Activated T-helper 1 cell treated with anti-CD3 and anti-CD28 coated beads, Interleukin-2, amount 50 U/mL, for 16 hours (primary cell): ENCODE measurements at places on chromosomes 12 and 14.

GRCh38 chr12:48191096-48191495, 7.7 kb downstream of the CCDC184 start:
- DNase-seq, result no peak

DNA sequence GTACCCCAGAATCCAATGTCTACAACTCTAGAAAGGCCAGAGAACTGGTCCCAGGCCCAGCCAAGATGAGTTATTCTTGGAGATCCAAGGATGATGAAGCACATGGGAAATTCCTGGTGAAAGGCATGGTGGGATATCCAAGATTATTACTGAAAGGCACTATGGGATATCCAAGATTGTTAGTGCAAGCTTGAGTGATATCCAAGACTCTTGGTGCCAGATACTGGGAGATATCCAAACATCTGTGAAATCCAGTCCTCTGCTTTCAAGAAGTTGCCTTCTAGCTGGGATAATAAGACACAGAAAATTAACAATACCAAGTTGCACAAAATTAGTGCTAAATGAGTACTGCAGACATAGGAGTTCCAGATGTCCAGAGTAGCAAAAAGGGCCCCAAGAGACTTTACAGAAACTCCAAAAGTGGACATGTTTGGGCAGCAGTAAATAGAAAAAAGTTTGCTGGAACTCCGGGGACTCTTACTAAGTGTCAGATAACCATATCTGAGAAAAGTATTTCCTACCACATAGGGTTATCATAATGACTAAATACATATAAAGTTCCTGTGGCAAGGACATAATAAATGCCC, 34.6 kb downstream of the PHLDA1 start:
- no peak for DNase-seq

DNA sequence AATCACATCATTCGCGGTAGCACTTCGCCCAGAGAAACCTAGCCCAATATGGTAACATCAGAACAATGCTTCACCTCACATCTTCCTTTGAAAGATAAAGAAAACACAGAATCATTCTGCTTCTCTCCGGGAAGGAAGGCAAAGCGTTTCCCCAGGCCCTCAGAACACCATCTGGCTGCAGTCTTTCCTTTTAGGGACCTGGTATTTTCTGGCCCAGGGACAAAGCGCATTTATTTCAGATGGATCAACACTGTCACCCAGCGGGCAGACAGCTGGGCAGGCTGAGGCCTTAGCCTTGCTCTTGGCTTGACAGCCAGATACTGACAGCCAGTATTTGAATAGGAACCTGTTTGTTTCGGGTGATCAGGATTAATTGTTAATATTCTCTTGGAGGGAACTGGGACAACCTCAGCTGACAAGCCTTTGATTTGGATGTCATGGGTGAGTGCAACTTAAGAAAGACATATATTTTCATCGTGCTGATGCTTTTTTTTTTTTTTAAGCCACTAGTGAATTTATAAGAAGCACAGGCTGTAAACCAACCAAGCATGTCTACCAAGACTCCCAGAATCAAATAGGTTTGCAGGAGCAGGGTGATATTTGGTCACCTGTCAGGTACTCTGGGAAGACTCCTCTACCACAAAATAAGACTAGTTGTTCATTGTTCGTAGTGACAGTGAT, 118.9 kb downstream of the VEZT start:
- DNase-seq, result no peak

DNA sequence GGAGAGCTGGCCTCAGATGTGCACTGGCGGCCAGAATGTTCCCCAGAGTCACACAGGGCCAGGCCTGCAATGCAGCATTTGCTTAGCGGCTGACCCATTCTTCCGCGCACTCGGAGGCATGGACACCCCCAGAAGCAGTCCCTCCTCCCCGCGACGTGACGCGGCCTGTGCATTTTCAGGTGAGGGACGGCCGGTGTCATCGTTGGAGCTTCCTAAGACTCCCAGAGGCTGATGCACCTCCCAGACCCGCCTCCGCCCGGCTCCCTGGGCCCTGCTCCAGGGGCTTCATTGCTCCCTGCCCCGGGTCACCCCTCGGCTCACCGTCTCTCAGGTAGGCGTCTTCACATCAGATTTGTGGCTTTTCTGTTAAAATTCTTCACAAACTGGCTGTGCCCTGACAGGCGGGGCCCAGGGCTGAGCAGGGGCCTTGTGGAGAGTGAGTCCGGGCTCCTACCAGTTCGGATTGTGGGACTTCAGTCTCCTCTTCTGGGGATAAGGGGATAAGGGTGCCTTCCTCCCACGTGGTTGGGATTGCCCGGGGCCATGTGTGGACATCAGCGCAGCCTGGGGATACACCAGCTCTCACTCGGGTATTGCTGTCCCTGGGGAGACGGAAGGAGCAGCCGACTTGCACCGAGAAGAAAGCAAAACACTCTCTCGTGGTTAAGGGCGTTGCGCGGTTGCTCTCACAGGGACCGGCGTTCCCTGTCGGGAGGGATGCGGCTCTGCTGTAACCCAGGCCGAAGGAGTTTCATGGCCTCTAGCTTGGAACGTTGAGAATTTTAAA, 249.1 kb downstream of the ADGRD1 start:
- no peak for DNase-seq

DNA sequence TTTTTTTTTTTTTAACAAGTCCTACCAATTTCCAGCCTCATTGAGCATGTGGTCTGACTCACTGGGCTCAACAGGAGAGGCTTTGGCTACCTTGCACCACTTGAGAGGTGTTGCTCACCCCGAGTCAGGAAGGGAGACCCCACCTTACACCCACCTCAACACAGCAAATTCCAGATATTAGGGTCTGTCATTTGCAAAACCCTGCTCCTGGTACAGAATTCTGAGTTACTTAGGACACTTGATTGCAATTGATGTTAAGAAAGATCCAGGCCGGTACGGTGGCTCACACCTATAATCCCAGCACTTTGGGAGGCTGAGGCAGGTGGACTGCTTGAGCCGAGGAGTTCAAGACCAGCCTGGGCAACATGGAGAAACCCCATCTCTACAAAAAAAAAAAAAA, 14.1 kb downstream of the DGLUCY start:
- DNase-seq, result no peak

- DNase-seq, result no peak
These were observed 19.4 kb downstream of the RALGAPA1 start for GRCh38 chr14:35789651-35790050.

DNA sequence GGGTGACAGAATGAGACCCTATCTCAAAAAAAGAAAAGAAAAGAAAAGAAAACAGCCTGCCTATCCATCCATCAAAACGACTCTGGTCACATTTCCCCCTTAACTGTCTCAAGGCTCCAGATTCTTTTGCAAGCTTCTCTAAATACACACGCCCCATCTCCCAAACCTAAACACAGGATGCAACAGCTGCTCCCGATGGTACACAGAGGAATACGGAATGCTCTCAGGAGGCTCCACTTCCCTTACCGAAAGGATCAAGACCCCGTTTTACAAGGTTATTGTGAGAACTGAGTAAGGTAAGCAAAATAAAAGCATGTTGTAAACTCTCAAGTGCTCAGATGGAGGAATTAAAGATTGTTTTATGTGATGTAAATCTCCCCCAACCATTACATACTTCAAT, 62.3 kb downstream of the NT5DC3 start:
- no peak for DNase-seq

DNA sequence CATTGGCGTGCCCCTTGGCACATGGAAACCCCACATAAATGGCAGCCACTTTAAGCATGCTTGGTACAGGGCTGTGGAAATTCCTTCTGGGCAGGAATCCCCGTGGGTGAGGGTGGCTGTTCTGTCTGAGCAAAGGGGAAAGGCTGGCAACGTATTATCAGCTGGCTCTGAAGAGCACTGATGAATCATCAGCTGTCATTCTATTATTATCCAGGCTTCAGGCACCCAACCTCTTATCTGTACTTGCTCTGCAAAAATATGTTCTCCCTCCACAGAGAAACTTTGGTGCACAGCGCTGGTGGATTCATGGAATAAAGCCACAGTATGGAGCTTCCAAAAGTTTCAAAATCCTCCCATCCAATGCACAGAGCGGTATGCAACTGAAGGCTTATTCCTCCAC, 167.1 kb downstream of the TBX5 start:
- no peak for DNase-seq

DNA sequence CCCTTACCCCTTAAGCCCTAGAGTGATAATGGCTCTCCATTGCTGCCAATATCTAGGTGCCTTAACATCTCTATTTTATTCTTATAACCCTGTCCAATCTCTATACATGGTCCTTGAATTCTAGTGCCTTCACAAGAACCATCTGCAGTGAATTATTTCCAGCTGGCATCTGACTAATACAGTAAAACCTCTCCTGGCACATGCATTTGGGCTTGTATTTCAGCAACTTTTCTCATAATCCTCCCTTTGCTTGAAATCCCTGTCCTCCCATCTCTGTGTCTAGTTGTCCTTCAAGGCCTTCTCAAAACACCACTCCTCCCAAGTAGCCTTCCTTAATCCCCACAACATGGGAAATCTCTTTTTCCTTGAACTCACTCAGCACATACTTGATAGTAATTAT, 14.2 kb upstream of the HMGA2 start:
- DNase-seq, result no peak

DNA sequence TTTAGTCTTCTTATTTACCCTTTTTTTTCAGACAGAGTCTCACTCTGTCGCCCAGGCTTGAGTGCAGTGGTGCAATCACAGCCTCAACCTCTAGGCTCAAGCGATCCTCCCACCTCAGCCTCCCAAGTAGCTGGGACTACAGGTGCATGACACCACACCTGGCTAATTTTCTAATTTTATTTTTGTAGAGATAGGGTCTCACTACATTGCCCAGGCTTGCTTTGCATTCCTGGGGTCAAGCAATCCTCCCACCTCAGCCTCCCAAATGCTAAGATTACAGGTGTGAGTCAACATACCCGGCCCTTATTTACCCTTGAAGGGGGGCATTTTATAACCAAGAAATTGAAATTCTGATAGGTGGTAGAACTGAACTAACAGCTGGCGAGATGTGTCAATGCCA, 21.0 kb downstream of the HECTD4 start:
- no peak for DNase-seq

GRCh38 chr12:76702946-76703345, 61.0 kb upstream of the ZDHHC17 start:
- DNase-seq, result no peak

GRCh38 chr12:52003591-52003990, 3.2 kb upstream of the TAMALIN start:
- DNase-seq, result no peak

DNA sequence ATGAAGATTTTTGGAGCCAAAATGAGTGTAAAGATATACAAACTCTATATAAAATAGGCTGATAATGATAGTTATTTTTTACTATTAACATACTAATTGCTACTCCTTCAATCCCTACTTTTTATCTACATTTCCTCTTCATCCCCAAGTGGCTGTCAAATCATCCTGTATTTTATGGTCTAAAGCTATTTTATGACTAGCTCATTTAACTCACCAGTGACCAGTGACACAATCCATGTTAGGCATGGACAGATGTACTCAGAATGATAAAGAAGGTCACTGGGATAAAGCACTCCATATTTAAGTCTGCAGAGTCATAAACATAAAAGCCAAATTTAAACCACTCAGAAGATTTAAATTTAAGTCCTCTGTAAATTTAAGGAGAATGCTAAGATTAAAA, 183.0 kb downstream of the MED13L start:
- no peak for DNase-seq

DNA sequence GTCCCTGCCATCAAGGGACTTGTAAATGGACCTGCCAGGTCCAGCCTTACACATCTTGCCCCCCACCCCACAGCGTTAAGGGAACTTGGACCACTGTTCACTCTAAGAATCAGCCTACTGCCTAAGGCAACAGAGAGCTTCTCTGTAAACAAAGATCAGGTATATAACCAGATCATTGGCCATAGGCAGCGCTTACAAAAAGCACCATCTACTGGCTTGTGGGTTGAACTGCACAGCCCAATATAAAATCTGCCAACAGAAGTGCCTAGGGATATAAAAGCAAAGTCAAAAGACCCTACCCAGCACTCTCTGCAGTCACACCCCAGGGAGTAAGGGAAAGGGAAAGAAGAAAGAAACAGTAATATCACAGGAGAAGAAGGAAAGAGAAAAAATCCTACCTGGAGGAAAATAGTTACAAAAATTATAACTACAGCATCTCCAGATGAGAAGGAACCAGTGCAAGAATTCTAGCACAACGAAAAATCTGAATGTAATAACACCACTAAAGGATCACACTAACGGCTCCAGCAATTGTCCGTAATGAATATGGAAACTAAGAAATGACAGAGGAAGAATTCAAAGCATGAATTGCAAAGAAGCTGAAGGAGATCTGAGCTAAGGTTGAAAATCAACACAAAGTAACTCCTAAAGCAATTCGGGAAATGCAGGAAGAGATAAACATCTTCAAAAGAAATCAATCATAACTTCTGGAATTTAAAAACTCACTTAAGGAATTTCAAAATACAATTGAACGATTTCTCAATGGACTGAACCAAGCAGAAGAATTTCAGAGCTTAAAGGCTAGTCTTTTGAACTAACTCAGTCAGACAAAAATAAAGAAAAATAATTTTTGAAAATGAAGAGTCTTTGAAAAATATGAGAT, 95.2 kb upstream of the PCED1B start:
- no peak for DNase-seq

DNA sequence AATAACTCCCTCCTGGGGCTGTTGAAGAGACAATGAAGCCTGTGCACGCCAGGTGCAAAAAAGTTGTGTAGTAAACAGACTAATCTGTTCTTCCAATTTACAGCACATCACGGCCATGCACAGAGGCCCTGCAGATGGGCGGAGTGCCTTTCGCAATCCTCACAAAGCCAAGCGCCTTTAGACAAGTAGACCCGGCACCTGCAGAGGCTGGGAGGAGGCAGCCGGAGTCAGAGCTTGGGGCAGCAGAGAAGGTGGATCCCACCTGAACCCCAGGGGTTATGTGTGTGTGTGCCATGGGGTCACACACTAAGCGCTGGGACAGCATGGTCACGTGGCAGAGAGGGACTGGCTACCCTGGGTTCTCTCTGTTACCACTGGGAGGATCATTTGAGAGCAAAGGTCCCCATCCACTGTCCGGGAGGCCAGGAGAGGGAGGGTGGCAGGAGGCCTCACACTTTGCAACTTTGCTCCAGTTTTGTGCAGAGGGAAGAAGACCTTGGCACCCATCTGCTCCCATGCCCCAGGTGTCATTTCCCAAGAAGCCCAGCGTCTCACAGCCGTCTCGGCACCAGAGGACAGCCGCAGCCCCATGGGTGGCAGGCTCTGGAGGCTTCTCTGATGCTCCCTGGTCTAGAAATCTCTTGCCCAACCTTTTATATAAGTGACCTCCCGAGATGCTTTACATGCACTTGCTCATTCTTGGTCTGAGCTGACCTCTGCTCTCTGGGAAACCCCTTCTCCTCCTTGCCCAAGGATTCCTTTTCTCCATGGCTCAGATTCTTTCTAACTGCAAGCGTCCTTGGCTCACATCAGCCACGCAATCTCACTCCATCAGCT, 80.0 kb upstream of the DICER1 start:
- DNase-seq, result no peak
